ENCODE measurements at places on chromosomes 1 and 21. TPM values are rescaled to one million over a fixed set of nuclear protein-coding genes. Genes with fewer than 3 reads are reported as not detected.
A peak's percentile ranks its signal among the peaks of the same experiment; 100 is the strongest.

DNA sequence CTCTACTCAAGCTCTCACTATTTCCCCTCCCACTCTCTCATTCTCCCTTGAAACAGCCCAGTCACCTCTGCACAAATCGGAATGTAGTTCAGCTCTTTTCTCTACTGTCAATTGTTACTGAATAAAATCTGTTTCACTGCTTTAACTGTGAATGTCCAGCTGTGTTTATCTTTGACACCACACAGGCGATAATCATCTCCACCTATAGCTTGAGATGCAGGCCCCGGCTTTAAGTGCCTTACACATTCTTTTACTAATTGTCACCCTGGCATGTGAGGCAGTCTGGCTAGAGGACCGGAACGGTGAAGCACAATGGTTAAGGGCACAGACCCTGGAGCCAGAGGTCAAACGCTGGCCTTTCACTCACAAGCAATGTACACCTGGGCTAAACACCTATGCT lies 122.8 kb upstream of the C8B start:
- DNase-seq = no peak

DNA sequence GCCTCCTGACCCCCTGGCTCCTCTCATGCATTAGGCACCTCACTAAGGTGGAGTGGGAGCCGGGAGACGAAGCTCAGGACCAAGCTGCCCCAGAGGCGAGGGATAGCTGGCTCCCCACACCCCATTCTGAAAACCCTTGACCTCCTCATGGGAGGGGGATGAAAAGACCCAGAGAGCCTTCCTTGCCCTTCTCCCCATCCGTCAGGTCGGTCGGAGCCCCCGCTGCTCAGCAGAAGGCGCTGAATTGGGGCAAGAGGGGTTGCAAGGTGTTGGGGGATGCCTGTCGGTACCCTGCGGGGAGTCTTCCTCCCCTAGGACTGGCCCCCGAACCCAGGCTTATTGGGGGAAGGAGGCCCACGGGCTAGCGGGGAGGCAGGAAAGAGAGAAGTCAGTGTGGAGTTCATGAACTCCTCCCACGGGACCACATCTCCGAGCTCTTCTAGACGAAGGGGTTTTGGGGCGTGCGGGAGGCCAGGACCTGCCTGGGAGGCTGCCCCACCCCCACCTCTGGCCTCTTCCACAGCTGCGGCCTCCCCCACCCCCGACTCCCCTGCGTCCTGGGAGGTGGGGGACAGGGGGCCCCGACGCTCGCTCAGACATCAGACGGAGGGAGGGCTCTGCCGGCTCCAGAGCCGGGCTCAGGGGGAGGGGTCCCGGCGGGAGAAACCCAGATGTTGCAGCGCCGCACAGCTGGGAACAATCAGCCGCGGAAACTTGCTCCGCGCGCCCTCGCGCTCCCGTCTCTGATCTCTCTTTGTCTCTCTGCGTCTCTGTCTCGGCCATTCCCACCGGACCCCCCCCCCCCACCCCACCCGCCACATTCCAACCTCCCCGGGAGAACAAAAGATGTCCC lies 719 bp downstream of the MFAP2 start:
- DNase-seq = no peak

DNA sequence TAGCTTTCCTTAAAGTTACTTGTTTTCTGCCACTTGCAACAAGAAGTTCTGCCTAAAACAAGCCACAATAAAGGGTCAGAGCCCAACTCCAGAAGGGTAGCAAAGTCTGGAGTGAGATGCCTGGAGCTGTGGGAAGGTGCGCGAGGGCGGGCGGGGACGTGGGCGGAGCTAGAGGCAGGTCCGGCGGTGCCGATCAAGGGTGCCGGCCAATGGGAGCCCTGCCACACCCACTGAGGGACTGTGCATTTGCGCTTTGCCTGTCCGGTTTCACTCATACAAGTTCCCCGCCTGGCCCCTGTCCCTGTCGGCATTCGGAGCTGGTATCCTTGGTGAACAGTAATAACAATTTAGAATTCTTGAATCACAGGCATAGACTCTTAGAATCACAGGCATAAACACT lies 732.4 kb downstream of the MATN1 start:
- DNase-seq = no peak

DNA sequence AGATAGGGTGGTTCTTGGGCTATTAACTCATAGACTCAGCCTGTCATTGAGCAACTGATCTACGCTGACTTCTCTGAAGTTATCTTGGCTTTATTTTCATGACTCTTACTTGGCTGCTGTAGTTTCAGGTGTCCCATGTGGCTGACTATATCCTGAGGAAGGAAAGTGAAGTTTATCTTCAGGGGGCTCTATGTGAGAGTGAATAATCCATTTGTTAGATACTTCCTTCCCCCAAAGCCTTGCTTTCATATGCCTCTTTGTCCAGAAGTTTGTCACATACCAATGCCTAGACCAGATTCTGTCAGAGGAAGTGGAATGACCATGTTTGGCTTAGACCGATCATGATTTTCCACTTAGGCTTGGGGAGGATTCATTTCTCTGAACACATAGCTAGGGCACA lies 27.9 kb upstream of the C1orf87 start:
- no peak for DNase-seq

DNA sequence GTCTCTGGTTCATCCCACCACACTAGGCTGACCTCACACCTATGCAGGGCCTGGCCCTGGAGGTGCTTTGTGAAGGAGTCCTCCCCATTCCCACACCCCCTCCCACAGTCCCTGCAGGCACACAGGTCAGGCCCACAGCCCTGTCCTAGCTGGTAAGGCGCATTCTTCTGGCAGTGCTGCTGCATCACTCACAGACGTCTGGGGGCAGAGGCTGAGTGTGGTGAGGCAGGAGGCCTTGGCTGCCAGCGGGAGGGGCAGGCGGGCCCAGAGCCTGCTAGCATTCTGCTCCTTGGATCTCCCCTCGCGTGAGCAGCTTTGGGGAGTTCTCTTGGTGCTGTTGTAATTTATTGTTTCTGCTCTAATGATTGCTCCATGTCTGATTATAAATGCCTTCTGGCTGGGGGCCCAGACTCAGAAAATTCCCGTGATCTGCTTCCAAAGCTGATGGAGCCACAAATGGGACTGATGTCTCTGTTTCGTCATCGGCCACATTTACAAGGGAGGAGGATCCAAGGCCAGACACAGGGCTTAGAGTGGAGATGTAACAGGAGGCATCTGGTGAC lies 62.9 kb downstream of the TRABD2B start:
- no peak for DNase-seq

- DNase-seq = no peak
Measured at GRCh38 chr1:215473943-215474342, 93.2 kb upstream of the KCTD3 start.

DNA sequence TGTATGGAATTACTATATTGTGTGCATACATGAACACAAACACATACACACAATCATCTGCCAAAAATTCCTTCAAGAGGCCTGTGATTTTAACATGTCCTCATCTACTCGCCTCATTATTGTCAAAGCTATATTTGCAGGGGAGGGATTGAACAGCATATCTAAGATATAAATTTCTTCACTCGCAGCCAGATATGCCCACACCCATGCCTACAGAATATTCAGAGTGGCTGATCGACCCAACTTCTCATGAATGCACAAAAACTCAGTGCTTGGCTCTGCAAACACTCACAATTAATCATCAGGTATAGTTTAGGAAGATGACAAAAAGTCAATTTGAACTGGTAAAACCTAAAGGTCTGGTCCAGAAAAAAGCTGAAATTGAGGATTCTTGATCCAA lies 25.1 kb upstream of the CCN1 start:
- DNase-seq = no peak

GRCh38 chr1:214458541-214458940 lies 92.9 kb downstream of the PTPN14 start:
- no peak for DNase-seq

GRCh38 chr1:116279715-116280114 lies 93.3 kb upstream of the ATP1A1 start:
- DNase-seq = no peak

DNA sequence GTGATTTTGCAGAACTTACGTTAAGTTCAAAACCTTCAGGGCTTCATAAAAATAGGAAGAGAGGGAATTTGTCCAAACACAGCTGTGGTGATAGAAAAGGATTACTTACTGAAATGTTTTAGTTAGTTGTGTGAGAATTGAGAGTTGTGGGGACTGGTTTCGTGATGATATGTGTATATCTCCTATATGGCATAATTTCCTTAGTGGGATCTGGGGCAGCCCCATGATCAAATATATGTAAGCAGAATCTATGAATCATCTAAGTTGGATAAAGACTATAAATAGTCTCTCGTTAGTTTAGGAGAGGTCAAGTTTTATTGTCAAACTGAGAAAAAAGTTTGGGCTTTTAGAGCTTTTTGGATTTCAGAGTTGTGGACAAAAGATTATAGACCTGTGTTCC lies 14.9 kb downstream of the MTR start:
- no peak for DNase-seq

DNA sequence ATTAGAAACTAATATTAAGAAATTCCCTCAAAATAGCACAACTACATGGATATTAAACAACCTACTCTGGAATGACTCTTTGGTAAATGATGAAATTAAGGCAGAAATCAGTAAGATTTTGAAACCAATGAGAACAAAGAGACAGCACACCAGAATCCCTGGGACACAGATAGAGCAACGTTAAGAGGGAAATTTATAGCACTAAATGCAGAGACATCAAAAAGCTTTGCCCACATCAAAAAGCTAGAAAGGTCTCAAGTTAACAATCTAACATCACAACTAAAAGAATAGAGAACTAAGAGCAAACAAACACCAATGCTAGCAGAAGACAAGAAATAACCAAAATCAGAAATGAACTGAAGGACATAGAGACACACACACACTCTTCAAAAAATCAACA lies 48.6 kb upstream of the LRRC8B start:
- no peak for DNase-seq

GRCh38 chr21:17455028-17455353 lies 57.9 kb upstream of the CXADR start:
- DNase-seq = no peak

GRCh38 chr1:178091986-178092745 lies 1.7 kb upstream of the RASAL2 start:
- no peak for DNase-seq

- no peak for DNase-seq
Measured at GRCh38 chr1:212507369-212507768, 74.6 kb downstream of the NENF start.

- DNase-seq = peak; percentile 47
Measured at GRCh38 chr1:46131712-46132528, 509 bp downstream of the PIK3R3 start.

DNA sequence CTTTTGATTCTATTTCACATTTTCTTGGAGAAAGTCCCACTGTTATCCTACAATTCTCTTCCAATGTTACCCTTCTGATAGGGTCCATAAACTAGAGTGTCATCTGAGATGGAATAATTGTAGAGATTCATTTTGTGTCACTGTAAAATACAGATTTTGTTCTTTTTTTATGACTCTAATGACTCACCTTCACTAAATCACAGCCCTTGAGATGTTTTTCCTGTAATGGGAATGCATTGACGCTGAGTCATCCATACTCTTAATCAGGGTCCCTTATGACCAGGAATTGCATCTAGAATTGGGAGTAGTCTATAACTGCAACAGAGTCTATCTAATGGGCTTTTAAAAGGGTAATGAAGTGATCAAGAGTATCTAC lies 315.5 kb downstream of the TGFB2 start:
- no peak for DNase-seq

DNA sequence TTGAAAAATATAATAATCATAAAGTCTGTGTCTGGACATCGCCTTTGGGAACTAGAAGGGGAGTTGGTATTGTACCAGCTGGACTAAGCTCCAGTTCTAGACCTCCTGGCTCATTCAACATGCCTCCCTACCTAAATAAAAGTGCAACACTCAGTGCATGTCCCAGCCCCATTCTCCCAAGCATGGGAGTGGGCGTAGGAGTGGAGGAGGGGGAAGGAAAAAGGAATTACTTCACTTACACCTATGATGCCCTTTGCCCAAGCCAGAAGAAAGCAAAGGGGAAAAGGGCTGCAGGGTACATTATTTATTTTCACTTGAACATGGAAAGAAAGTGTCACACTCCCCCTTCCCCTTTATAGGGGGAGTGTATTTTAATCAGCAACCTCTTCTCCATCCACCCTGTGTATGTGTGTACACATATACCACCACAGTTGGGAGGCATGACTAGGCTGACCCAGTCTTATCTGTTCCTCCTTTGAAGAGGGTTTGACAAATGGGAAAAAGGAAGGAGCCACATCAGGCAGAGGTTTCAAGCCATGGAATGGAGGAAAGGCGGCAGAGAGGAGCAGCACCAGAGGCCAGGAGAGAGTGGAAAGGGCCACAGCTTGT lies 3.2 kb downstream of the NIT1 start:
- no peak for DNase-seq

DNA sequence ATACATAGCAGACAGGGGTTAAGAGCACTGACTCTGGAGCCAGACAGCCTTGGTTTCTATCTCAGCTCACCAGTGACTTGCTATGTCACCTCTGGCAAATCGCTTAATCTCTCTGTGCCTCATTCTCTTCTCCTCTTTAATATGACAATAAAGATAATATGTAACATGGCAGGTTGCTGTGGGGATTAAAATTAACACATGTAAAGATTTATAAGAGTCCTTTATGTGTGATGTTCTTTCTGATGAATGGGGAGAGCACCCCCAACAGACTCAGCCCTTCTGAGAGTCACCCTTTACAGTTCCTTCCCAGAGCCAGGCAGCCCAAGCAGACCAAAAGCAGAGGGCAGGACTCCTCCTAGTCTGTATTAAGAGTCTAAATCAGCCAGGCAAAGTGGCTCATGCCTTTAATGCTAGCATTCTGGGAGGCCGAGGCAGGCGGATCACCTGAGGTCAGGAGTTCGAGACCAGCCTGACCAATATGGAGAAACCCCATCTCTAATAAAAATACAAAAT lies 76.5 kb upstream of the SDC3 start:
- no peak for DNase-seq

- no peak for DNase-seq
Measured at GRCh38 chr1:227299241-227299627, 19.1 kb downstream of the CDC42BPA start.

Gene LYPD8
- not detected for polyA plus RNA-seq

Gene IL19
- polyA plus RNA-seq = not detected

Gene CLCA4
- not detected for polyA plus RNA-seq

Gene DIRAS3
- not detected for polyA plus RNA-seq

Gene FAM72D
- 0.16 TPM for polyA plus RNA-seq

Gene GPA33
- 6.7 TPM for polyA plus RNA-seq

Gene BMP8A
- not detected for polyA plus RNA-seq

Gene NEXN
- 3.0 TPM for polyA plus RNA-seq

Gene ASPM
- polyA plus RNA-seq = not detected

Gene TINAGL1
- not detected for polyA plus RNA-seq

Gene NKAIN1
- not detected for polyA plus RNA-seq

Gene PLA2G2D
- not detected for polyA plus RNA-seq

Gene RAVER2
- polyA plus RNA-seq = 1.4 TPM

Gene CRNN
- polyA plus RNA-seq = not detected

Gene RGL1
- 0.09 TPM for polyA plus RNA-seq

Gene TSPAN1
- not detected for polyA plus RNA-seq

Gene SLC44A5
- not detected for polyA plus RNA-seq

Data from immature natural killer cell (primary cell).